D721Med (cell line): ENCODE measurements at places on chromosomes 4 and X.

DNA sequence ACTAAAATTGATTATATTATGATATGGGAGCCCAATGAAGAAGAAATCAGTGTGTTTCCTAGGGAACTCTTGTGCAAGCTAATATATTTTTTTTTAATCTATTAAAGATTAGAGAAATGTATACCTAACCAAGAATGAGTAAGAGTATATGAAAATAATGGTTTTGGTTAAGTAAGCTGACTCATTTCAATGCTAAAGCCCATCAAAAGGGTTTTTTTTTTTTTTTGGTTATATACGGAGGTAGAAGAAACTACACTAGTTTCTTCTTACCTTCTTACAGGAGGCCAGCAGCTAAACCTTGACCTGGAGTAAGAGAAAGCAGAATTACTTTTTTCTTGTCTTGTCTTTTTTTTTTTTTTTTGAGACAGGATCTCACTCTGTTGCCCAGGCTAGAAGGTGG, 27.5 kb downstream of the RUFY3 start:
- no peak for DNase-seq

- no peak for DNase-seq
Measured at GRCh38 chrX:134985479-134985878, 5.3 kb upstream of the SMIM10 start.

DNA sequence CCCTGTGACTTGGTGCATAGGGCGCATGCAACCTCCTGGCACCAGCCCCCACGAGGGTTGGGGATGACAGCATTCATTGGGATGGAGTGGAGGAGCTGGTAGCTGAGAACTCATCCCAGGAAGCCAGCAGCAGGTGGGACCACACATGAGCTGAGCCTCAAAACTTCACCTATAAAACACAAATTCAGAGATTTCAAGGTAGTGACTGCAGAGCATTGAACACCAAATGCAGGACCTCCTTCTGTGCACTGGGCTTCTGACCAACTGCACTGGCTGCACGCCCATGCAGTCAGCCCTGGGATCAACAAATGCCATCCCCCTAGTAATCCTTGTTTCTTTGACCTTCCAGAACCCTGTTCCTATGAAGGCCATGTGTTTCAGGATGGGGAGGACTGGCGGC, 197.8 kb downstream of the FRAS1 start:
- no peak for DNase-seq

- no peak for DNase-seq
Measured at GRCh38 chrX:103099691-103100090, 6.7 kb upstream of the NXF3 start.

- DNase-seq, result no peak
Measured at GRCh38 chr4:166335256-166335938, 462.4 kb downstream of the TLL1 start.

DNA sequence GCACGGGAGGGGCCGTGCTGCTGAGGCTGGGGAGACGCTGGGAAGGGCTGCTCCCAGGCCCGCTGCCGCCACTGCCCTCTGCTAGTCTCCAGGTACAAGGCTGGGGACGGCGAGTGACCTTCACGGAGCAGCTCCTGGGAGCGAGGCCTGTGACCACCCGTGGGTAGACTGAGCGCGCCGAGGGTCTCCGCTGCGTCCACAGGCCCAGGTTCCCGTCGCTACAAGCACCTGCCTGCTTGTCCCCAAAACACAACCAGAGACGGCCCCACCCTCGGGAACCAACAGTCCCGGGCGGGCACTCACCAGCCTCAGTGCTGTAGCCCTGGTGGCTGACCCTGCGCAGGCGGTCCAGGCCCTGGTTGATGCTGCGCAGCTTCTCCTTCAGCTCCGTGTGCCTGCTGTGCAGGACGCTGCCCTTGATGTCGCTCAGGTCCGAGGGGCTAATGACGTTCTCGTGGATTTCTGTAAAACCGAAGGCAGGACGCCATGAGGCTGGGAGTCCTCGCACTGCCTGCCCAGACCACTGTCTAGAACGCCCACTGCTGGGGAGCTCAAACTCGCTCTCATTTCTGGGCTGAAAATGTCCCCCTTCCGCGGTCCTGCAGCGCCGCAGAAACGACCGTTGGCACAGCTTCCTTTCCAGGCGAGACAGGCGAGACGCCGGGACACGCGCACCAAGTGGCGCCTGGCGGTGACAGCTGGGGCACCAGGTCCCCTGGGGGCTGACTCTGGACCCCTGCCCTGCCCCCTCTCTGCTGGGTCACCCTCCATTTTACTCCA, 14.3 kb downstream of the LRPAP1 start:
- no peak for DNase-seq

- DNase-seq, result no peak
Measured at GRCh38 chr4:113618205-113618604, 143.3 kb downstream of the CAMK2D start.

DNA sequence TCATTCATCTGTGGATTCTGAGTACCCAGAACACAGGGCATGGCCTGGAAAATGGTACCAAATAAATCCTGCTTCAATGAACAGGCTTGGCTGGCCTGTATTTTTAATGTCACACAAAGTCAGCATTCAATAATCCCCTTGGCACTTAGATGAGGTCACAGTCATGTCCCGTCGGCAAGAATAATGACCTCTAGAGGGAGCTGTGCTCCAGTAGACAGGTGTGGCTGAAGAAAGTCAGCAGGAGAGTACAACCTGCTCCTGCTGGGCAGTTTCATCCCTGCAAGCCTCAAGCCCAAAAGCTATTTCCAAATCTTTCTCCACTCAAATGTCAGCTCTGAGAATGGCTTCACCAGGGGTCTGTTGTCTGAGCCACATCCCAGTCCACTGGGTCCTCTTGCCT, 404.0 kb upstream of the F9 start:
- no peak for DNase-seq

- no peak for DNase-seq
Measured at GRCh38 chr4:122224348-122224747, 72.2 kb downstream of the BLTP1 start.

DNA sequence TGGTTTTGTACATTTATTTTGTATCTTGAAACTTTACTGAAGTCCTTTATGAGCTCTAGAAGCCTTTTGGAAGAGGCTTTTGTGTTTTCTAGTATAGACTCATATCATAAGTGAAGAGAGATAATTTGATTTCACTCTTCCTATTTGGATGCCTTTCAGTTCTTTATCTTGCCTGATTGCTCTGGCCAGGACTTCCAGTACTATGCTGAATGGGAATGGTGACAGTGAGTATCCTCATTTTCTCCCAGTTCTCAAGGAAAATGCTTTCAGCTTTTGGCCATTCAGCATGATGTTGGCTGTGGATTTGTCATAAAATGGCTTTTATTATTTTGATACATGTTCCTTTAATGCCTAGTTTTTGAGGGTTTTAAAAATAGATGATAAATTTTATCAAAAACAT, 1061.3 kb downstream of the STPG2 start:
- DNase-seq, result no peak

DNA sequence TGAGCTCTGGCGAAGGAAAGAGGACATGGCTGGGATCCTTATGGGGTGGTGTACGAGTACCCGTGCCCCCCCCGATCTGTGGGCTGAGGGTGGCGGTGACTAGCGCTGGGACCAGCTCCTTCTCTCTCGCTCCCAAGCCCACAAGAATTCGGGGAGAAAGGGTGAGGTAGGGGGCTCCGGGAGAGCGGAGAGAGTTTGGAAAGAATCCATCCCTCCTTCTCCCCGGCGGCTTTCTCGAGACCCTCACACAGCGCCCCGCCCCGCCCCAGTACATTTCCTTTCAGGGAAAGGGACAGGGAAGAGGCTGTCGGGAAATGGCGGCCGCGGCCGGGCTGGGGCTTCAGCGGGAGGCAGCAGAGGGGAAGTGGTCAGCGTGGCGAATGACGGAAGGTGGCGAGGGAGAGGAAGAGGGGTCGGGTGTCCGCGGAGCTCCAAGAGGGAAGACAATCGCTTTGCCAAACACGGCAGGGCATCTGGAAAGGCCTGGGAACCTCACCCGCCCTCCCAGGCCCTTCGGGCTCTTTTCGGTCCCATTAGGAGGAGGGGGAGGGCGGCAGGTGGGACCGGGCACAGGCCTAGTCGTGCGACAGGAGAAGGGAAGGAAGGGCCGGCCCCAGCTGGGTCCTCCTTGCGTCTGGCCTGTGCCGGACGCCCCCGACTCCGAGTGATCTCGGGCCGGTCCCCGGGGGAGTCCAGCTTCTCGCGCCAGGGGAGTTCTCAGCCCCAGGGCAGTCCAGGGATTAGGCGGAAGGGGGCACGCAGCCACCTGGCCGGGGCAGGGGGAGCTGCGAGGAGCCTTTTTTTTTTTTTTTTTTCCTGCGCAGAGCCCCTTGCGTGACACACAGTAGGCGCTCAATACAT, 10.2 kb downstream of the HNRNPH2 start:
- DNase-seq, result no peak

DNA sequence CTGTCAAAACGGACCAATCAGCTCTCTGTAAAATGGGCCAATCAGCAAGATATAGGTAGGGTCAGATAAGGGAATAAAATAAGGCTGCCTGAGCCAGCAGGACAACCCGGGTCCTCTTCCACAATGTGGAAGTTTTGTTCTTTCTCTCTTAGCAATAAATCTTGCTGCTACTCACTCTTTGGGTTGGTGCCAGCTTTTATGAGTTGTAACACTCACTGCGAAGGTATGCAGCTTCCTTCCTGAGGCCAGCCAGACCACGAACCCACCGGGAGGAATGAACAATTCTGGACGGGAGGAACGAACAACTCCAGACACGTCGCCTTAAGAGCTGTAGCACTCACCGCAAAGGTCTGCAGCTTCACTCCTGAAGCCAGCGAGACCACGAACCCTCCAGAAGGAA, 287.8 kb downstream of the RAPGEF2 start:
- no peak for DNase-seq

DNA sequence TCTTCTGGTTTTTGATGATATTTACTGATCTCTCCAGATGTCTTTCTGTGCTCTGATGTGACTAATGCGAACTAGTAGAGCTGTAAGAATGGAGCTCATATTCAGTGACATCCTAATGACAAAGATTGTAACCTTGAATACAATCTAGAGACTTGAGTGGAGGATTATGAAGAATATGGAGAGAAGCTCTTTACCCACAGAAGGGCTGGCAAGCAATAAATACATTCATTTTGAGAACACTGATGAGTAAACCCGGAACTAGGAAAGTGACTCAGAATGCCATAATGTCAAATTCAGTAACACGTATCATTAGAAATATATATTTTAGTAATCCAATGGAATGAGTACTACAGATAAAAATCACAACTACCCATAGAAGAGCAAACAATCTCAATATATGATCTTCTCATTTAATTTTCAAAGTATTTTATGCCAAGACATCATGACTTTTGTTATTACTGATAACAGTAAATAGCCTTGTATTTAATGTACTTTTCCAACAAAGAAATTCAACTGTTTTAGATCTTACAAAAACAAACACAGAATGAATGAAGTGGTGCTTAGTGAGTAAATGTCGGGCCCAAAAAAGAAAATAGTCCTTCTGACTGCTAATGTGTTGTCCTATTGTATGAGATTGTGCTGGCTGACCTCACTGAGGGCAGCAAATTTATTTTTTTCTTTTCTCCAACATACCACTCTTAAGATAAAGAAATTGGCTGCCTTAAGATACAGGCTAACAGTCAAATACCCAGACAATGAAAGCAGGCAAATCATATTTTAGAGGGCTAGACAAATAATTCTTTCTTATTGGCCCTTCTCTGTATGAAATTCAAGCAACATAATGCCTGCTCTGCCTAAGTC, 49.2 kb upstream of the HDAC8 start:
- DNase-seq, result no peak

GRCh38 chrX:78687586-78687985, 28.5 kb upstream of the RTL3 start:
- no peak for DNase-seq

GRCh38 chrX:9147726-9148125, 113.8 kb upstream of the FAM9B start:
- no peak for DNase-seq

GRCh38 chr4:121665371-121665770, 31.4 kb downstream of the ANXA5 start:
- DNase-seq, result no peak

DNA sequence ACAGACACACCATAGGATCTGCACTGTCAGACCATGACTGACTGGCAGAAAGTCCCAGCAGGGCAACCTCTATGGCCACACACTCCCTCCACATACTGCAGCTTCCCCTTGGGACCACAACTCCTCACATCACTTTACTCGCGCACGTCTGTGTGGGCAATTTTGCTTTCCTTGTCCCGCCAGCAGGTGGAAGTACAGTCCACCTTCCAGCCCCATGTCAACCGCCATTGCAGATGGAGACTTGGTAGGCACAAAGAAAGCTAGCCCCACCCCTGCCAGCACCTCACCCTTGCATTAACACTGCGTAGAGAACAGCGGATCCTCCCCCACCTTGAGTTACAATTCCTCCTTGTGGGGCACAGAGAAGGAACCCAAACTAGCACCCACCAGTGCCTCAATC, 74.4 kb upstream of the NAP1L2 start:
- no peak for DNase-seq

GRCh38 chr4:151455212-151455611, 46.2 kb downstream of the FHIP1A start:
- no peak for DNase-seq

DNA sequence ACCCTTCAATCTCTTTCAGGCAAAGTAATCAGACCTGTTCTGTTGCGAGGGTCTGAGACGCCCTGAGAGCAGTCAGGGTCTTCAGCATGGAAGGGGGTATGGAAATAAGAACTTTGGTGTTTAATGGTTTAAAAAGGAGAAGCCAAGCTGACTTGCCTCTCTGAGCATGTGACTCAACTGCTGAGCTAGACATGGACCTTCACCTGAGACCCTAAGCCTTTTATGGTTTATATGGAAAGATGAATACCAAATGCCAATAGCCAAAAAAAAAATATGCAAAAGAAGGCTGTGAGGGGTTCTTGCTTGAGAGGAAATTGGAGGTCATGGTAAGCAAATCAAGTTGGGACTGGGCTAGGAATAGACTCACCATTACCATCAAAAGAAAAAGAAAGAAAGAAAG, 30.6 kb downstream of the CHRNA9 start:
- no peak for DNase-seq

GRCh38 chr4:156248917-156249316, 295.3 kb upstream of the CTSO start:
- no peak for DNase-seq

DNA sequence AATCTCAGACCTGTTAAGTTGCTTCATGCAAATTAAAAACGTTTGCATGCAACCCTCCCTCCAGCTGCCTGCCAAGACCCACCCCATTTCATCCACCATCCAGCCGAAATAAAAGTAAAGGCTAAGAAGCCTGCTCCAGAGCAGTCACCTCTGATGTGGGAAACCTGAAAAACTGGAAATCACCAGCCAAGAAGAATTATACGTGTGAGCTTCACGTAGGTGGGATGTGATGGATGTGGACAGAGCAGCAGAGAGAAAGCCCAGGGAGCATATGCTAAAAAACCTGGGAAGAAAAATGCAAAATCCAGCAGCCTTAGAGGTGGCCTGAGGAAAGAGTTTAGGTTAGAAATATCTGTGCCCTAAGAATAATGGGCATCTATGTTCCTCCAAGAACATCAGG, 160.6 kb upstream of the STS start:
- DNase-seq, result no peak

GRCh38 chr4:75659512-75660031, 13.6 kb downstream of the G3BP2 start:
- DNase-seq, result no peak

- no peak for DNase-seq
Measured at GRCh38 chrX:149518236-149518635, 13.1 kb upstream of the IDS start.
